Activated CD4-positive, alpha-beta T cell treated with anti-CD3 and anti-CD28 coated beads, Interleukin-2, amount 10 ng/mL, durations not matched to agents 7 days and 5 days (primary cell): ENCODE measurements at places on chromosomes 3 and 15. TPM values are rescaled to one million over a fixed set of nuclear protein-coding genes. Genes with fewer than 3 reads are reported as not detected.

The LSAMP gene
- total RNA-seq, result not detected

The FOXL2NB gene
- not detected for total RNA-seq

The TMEM202 gene
- total RNA-seq, result not detected

DNA sequence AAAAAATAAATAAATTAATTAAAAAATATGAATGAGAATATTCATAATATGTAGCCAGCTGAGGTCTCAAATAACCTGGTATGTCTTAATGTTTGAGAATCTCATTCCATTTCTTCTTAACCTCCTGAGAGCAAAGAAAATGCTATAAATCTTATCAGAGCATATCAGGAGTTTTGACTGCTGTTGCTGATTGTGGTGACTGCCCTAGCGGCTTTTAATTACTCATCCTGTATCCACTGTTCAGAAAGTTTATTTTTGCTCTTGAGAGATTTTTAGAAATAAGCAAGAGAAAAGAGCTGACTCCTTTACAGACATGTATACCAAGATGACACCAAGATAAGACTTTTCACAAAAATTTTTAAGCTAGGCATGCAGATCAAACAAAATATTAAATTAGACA lies 454.8 kb upstream of the CBLB start:
- no peak overlapping the region for H3K27ac ChIP-seq
- H3K4me1 ChIP-seq, result peaks cover 26% of the 10 kb centered on the region
- H3K27me3 ChIP-seq, result no peaks in the 10 kb centered on the region
- peaks cover 20% of the 10 kb centered on the region for H3K36me3 ChIP-seq
- H3K4me3 ChIP-seq, result no peak overlapping the region

DNA sequence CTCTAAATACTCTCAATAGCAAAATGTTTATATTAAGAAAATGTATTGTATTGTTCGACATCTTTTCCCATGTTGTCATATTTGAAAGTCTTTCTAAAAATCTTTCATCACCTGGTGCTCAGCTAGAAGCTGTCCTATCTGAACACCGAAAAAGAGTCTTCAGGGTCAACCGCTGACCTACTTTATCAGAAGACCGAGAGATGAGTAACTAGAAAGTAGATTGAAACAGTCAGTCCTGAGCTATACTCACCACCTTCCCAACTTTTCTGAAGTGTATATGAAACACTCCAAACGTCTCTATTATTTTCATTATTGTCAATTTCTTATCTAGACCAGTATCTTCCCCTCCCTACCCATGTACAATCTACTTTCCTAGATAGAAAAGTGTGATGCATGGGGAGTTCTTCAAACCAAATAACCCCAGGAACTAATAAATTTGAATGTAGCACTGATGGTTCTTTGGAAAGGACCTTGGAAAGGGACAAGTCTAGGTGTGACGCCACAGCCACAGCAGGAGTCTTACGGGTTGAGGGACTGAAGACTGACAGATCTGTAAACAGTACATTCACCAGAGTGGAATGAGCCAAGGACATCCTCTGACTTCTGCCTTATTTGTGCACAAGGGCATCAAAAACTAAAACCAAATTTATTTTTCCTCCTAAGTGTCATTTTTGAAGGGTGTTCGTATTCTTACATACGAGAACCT lies 58.6 kb downstream of the TMOD3 start:
- H3K4me1 ChIP-seq, result peaks cover 2% of the 10 kb centered on the region
- no peaks in the 10 kb centered on the region for H3K27me3 ChIP-seq
- no peak overlapping the region for H3K4me3 ChIP-seq
- no peak for DNase-seq
